ENCODE measurements at places on chromosomes 13 and 19. TPM values are rescaled to one million over a fixed set of nuclear protein-coding genes. Genes with fewer than 3 reads are reported as not detected.

The PAN3 gene
- total RNA-seq = 35.6 TPM

The CEBPA gene
- total RNA-seq = 91.0 TPM

The ACP7 gene
- total RNA-seq = not detected

The BTBD2 gene
- total RNA-seq = 68.4 TPM

The UQCR11 gene
- total RNA-seq = 216 TPM

The BCL2L12 gene
- total RNA-seq = 4.2 TPM

All from upper lobe of left lung (tissue), 6 donors.